ENCODE measurements at places on chromosomes 1 and 21.
A peak's percentile ranks its signal among the peaks of the same experiment; 100 is the strongest.

- no peak for DNase-seq
Observed at GRCh38 chr1:50110656-50111055, 1.9 kb downstream of the ELAVL4 start.

DNA sequence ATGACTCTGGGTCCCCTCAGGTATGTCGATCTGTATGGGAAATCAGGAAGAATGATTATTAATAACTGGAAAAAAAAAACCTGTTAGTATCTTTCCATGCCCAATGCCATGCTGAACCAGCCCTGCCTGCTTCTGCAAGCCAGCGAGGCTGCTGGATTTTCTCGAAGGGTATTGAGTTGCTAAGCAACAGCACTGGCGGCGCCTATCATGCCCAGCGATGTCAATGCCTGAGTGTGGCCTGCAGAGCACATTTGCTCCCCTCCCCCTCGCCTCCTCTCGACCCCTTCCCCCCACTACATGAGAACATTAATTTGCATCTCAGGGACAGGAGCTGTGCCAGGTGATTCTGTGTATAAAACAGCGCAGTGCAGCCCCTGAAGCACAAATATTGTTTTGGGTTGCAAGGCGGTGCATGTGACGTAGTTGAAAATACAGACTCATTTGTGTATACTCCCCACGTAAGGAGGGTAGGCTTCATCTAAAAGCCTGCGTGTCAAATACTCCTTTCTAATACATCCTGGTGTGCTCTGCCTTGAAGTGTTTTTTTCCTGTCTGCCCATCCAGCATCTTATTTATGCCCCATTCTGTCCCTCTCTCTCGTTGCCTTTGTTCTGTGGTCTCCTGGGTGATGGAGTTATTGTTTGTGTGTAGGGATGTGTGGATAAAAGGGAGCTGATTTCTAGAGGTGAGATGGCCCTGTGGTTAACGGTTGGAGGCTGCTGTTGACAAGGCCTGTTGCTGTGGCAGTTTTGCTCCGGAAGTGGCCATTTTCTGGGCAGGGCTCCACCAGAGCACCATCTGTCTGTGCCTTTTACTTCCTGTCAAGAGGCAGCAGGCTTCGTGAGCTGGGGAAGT is 32.7 kb upstream of the ATP5PO start:
- DNase-seq, result peak; percentile 43

GRCh38 chr1:192852001-192852947 is 43.4 kb downstream of the RGS2 start:
- DNase-seq, result no peak

GRCh38 chr1:114322734-114323133 is 169.1 kb upstream of the SYT6 start:
- DNase-seq, result no peak

GRCh38 chr1:31625561-31626222 is 8.2 kb downstream of the HCRTR1 start:
- DNase-seq, result no peak

DNA sequence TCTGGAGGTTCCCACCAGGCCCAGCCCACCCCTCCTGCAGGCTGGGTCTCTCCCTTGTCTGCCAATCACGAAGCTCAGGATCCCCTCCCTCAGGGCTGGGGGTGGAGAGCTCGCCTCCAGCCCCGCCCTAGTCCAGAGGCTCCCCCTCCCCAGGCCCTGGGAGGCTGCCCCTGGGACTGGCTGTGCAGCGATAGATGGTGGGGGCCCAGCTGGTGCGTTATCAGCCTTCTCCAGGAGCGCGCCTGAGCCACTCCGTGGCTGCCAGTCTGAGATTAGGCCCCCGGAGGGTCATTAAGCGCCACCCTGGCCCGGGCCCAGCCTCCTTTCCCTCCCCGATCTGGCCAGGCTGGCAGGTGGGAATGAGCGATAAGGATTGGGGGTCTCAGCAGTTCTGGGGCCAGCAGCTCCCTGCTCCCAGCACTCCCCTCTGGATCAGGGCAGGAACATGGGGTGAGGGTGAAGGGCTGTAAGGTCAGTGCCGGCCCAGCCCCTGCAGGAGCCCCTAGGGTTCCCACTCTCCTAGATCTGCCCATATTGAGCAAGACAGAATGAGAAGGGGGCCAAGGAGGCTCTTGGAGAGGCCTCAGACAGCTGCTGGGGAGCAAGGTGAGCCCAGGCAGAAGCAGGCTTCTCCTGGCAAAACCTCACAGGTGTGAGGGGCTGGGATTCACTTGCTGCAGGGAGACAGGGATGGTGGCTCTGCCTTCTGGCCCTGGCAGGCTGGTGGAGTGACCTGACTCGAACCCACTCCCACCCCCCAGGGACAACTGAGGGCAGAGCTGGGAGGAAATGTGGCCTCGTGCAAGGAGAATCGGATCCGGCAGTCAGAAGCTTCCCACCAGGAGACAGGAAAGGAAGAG is 8.5 kb downstream of the PDZK1IP1 start:
- DNase-seq, result no peak

DNA sequence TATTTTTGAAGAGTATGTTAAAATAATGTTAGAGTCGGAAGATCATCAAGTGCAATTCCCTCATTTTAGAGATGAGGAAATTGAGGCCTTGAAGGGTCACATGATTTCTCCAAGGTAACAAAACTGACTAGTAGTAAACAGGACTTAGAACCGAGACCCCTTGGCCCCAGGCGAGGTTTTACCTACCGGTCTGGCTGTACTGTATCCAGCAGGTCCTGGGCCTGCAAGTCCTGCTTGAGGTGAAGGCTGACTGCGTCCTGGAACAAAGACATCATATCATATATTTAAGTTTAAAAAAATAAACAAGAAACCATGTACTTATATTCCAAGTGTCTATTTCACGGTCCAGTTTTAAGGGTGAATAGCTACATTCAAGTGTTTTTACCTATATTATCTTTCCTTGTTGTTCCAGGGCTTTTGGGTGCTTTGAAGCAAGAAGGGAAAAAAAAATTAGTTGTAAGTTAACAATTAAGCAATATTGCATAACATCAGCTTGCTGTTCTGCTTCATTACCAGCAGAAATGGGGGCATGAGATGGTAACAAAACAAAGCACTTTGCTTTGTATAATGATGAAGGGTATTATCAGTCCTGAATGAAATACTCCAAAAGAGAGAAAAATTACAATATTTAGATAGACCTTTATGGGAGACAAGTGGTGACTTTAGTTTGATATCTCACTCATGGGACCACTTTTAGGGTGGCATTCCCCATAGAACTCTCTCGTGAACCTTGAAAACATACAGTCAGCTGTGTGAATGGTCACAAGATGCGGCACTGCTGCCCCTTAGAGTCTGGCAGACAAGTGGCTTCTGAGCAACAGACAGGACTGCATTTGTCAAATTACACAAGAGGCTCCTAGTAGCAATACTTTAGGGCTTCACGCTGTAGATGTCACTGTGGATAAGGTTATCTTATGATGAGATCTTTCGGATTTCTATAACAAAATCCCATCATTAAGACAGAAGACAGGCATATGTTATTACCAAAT is 29.8 kb upstream of the CFAP298 start:
- DNase-seq, result no peak

- DNase-seq, result no peak
Observed at GRCh38 chr1:59901770-59902388, 24.7 kb downstream of the CYP2J2 start.

DNA sequence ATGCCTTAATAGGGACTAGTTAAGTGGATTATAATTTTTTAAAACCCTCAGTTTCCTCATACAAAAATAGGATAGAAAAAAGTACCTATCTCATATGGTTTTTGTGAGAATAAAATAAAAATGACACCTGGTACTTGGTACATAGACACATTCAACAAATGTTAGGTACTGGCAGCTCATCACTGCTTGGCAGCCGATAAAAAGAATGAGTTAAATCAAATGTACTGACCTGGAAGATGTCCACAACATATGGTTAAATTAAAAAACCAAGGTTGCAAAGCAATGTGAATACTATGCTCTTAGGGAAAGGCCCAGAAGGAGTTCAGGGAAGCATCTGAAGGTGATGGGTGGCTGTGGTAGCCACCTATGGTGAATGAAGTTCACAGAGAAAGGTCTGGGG is 64.9 kb upstream of the SMYD2 start:
- no peak for DNase-seq

GRCh38 chr21:25369524-25370300 is 237.6 kb downstream of the MRPL39 start:
- no peak for DNase-seq

GRCh38 chr21:46040707-46041106 is 57.2 kb upstream of the COL6A2 start:
- no peak for DNase-seq

- DNase-seq, result no peak
Observed at GRCh38 chr1:48499211-48499735, 27.3 kb upstream of the SPATA6 start.

DNA sequence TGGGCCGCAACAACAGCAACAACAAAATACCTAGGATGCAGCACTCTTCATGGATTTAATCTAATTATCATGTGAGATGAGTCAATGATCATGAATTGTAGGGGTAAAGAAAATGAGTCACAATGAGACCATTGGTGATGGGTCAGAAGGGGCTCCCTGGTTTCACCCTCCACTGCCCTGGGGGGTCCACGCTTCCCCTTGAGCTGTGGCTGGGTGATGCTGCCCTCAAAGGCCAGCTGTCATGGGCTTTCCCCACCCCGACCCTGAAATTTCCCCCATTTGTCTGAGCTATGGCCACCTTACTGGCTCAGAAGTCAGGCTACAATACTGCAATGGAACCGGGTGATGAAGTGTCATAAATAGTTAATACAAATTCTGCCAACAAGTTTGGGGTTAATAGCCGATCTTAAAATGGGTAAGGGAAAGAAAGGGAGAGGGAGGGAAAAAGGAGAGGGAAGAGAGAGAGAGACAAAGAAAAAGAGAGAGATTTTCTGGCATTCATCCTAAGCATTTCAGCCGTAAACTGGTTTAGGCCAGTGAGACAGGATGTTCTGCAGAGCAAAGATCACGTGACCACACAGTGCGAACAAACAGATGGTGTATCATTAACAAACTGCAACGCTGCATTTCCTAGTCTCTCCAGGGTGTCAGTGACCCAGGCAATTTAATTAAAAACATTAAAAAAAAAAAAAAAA is 143.4 kb upstream of the ERRFI1 start:
- no peak for DNase-seq

DNA sequence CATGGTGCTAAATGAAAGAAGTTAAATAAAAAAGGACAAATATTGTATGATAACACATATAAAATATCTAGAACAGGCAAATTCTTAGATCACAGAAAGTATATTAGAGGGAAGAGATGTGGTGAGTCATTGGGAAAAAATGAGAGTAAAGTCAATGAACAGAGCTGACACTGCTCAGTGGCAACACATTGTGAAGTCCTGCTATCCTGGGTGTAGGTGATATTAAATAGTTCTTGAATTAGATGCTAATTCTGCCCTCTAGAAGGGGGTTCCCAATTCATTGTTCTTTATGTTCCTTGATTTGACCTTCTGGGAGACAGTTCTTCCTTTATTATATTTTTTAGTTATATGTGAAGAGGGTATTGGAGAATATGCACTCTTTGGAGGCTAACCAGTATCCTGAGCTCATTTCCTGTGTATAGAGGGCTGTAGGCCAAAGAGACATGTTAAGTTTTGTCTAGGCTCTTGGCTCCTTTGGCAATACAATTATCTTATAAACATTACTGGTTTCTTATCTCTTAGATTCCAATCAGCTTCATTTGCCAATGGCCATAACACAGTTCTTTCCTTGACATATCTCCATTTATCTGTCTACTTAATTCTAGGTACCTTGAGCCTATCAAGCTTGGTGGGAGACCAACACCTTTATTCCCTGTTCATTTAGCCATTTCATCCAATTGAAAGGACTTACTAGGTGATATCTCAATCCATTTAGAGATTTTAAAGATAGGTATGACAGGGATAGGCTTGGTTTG is 6.6 kb upstream of the SLC35A3 start:
- DNase-seq, result no peak

DNA sequence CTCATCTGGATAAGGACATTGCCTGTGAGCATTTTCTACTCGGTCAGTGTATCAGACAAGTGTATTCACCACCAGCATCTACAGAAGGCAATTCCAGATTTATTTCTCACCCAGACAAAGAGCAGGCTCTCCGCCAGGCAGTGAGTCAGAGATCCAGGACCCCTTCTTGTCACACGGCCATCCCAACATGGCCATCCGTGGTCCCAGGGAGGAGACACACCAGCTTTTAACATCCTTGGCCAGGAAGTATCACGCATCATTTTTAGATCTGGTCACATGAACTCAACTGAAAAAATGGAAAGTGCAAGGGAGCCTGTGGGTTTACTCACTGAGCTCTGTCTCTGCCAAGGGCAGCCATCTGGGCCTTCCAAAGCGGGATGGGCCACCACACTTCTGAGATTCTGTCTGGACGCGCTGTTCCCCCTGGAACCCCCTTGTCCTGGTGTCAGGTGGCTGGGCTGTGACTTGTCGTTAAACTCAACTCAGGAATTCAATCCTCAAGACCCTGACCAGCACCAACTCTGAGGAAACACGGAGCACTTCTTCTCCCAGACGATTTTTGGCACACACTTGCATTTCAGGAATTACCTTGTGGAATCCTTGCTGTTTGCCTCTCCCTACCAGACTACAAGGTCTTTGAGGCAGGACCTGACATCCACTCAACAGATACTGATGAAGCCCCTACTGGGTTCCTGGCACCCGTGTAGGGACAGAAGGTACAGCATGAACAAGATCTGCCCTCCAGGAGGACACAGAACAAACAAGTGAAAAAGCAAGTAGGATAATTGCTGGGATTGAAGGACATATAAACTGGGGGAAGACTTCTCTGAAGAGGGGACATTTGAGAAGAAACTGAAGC is 21.6 kb upstream of the CCSAP start:
- no peak for DNase-seq

DNA sequence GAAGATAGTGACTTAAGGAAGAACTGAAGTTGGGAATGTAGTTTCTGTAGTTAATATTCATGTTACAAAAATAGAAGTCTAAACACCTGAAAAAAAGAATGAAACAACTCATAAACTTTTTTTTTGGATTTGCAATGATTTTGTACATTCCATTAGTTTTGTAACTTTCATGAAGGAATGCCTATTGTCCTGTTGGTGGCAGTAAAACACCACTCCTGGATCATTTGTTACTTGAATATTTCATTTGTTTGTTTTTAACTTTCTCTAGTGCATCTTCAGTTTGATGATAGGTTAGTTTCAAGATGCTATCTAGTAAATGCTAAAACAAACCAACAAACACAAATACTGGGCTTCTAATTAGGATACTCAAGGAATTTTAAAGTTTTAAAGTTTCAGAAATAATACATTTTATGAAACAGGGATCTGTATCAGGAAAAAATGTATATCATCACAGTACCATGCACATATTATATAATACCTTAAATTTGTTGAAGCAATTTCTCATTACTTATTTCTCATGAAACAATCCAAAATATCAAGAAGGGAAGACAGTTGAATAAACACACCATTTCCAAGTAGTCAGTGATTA is 229.7 kb upstream of the CACYBP start:
- no peak for DNase-seq

All from stimulated activated CD4-positive, alpha-beta T cell treated with anti-CD3 and anti-CD28 coated beads, TNF-alpha, amount 100 ng/mL, for 1 hour (primary cell).